ENCODE measurements at places on chromosomes 16 and 17.
A peak's percentile ranks its signal among the peaks of the same experiment; 100 is the strongest.

GRCh38 chr17:36152639-36153120 lies 23.8 kb downstream of the TBC1D3B start:
- no peak for DNase-seq

GRCh38 chr17:4433515-4434031 lies at the start of gene SPNS3:
Gene SPNS3, plus strand, starts transcription at chr17:4433940. Its CDS starts 28 bp downstream, at chr17:4433968.
- DNase-seq: no peak

DNA sequence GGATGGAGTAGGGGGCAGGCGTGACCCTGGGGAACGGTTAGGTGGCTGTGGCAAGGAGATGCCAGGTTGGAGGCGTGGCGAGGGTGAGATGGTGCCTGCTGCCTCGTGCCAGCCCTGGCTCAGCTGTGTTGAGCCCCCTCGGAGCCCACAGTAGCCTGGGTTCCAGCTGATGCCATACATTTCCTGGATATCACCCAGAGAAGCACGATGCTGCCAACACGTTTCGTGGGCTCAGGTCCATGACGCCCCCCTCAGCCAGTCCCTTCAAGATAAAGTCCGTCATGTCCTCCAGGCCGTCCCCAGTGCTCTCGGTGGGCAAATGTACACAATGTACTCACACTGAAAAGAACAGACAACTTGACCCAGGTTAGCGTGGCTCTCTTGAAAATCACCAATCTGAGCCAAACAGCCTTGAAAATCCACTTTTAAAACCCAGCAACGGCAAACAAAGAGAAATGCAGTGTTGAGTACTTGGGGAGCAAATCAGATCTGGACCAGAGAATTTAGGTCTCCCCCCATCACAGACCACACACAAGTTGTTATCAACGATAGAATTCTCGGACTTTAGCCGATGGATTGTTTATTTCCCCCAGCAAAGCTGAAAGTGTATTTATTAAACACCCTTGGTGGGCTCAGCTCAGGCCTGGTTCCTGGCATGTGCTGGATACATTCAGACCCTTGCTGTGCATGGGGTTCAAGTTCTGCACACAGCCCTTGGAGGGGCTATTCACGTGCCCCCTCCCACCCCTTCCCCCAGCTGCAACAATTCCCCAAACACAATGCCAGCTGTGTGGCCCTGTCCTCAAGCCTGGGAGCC lies 102.8 kb upstream of the PLCG2 start:
- no peak for DNase-seq

DNA sequence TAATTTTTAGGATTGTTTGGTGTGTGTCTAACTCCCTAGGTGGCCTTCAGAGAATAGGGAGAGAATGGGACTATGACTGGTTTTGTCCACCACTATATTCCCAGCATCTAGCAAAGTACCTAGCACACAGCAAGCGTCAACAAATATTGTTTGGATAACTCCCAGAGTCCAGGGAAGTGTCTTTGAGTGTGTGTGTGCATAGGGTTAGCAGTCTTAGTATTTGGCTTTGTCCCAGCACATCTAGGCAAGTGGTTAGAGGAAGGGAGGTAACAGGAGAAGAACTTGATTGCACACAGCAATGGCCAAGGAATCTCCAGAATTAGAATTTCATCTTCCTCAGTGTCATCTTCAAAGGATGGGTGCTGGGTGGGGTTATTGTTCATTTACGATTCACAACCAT lies 385.4 kb upstream of the CDH5 start:
- DNase-seq: no peak

GRCh38 chr17:37358098-37358829 lies 17.5 kb upstream of the C17orf78 start:
- peak; percentile 7 for DNase-seq

- DNase-seq: no peak
These were observed 18.5 kb downstream of the RAP1GAP2 start for GRCh38 chr17:2814481-2815341.

- no peak for DNase-seq
These were observed 1.4 kb upstream of the PIPOX start for GRCh38 chr17:29041571-29041970.

DNA sequence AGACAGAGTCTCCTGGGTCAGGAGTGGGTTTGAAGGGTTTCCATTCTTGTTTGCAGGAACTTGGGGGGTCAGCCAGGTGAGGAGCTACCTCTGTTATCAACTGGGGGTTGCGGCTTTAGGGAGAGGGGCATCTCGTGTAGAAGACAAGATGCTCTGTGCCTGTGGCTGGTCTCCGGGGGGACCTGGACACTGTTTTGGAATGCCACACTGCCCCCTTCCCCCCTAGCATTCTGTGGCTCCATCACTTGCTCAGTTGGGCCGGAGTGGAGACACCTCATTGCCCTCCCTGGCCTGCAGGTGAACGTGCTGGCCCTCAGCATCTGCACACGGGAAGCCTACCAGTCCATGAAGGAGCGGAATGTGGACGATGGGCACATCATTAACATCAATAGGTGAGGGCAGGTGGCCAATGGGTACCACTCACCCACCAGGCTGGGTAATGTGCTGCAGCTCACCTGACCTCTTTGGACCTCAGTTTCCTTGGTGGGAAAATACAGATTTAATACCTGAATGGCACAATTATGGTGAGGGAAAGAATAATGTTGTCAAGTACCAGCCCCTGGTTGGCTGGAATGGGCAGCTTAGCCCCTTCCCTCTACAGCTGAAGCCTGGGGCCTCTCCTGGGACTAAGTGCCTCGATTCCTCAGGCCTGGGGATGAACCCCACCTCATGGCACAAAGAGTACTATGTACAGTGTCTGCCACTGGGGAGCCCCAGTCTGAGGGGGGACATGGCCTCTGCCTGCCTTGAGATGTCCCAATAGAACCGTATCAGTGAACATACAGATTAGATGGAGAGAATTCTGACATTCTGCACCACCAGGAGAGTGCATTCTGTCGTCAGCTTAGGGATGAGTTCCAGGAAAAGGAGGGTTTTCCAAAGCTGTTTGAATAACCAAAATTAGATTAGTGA lies 3.3 kb upstream of the MRM1 start:
- no peak for DNase-seq

DNA sequence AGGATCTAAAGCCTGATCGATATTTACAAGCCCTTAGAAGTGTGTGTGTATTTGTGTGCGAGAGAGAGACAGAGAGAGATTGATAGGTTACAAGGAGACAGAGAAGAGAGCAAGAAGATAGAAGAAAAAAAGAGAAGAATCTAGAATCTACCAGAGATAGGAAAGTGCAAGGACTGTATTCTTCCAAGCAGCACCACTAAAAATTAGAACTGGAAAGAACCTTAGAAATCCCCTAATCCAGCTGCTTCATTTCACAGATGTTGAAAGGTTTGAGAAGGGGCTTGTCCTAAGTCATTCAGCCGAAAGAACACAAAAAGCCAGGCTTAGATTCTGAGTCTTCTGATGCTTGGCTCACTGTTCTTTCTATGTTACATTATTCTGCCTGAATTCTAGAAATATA lies 92.2 kb downstream of the HS3ST3A1 start:
- DNase-seq: no peak

- DNase-seq: peak; percentile 18
These were observed 27.7 kb upstream of the CLEC18B start for GRCh38 chr16:74448990-74449389.

- DNase-seq: no peak
These were observed 9.1 kb downstream of the TMEM208 start for GRCh38 chr16:67235816-67236562.

- DNase-seq: peak; percentile 21
These were observed 29.8 kb downstream of the WSB1 start for GRCh38 chr17:27323538-27324215.

DNA sequence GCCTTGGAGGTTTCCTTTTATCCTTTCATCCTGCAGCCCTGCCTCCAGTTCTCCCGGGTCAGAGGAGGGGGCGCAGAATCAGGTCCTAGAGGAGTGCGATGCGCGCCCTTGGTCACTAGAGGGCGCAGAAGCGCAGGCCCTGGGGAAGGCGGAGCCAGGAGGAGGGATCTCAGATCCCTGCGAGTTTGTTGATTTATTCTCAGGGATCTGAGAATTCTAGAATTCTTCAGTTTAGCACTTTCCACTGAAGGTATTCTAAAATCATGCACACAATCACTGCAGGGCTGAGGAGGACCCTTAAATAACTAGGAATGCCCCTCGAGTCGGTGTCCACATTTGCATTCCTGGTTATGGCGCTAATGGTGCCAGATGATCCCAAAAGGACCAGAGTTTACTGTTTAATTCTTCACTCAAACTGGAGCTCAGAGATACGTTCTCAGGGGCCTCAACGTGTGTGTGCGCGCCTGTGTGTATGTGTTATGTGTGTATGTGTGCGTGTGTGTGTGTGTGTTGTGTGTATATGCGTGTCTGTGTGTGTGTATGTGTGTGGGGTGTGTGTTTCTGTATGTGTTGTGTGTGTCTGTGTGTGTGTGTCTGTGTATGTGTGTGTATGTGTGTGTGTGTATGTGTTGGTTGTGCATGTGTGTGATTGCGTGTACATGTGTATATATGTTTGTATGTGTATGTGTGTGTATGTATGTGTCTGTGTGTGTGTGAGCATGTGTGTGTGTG lies 6.9 kb upstream of the ELAC2 start:
- no peak for DNase-seq

- DNase-seq: no peak
These were observed 67.1 kb downstream of the CLEC18A start for GRCh38 chr16:70018254-70018653.

DNA sequence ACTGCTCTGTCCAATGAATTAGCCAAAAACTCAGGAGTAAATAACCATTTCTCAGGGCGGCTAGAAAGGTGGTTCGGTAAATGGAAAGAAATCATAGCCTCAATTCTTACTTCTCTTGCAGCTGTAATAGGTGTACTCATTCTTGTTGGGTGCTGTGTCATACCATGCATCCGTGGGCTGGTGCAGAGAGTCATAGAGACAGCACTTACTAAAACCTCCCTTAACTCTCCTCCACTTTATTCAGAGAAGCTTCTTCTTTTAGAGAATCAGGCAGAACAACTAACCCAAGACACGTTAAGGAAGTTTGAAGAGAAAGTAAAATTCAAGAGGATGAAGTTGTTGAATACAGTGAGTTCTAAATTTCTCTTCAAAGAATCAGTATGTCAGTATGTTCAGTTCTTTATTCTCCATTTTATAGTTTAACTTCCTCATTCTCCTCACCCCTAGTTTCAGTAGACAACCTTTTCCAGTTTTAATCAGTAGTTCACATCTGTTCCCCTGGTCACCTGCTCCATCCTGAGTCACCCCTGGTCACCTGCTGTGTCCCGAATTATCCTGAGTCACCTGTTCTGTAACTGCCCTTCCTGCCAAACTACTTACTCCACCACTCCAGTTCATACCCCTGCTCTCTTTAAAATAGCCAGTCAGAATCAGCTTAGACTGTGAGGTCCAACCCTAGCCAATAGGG lies 85.9 kb downstream of the EMP2 start:
- DNase-seq: no peak

- no peak for DNase-seq
These were observed 28.4 kb upstream of the GLG1 start for GRCh38 chr16:74635303-74635702.

- DNase-seq: no peak
These were observed 1.1 kb downstream of the MLST8 start for GRCh38 chr16:2206420-2206779.

DNA sequence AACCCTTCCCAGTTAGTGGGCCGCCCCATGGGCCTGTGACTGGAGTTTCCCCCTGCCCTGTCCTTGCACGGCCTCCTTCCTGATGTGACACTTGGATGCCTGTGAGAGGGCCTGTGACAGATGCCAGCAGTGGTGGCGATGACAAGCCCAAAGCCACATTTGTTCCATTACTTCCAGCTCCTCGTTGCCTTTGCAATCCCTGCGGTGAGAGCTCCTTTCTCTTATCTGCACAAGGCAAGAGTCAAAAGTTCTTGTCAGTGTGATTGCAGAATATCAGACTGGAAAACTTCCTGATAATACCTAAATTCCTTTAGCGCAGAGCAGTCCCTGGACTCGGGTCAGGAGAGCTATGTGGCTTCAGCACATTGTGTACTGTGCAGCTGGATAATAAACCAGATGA lies 54.4 kb upstream of the ARHGAP44 start:
- DNase-seq: no peak
